ENCODE measurements at places on chromosomes 11 and 22.

- no peak overlapping the region for H3K4me3 ChIP-seq
- H3K36me3 ChIP-seq = no peaks in the 10 kb centered on the region
- no peak overlapping the region for H3K27ac ChIP-seq
- H3K4me1 ChIP-seq = no peaks in the 10 kb centered on the region
- H3K27me3 ChIP-seq = no peaks in the 10 kb centered on the region
- DNase-seq = no peak
These were observed 33.2 kb downstream of the SLC5A12 start for GRCh38 chr11:26688701-26689100.

GRCh38 chr11:77409046-77409445 is 64.8 kb downstream of the PAK1 start:
- no peak for DNase-seq
- H3K36me3 ChIP-seq = no peaks in the 10 kb centered on the region
- no peaks in the 10 kb centered on the region for H3K27me3 ChIP-seq
- H3K27ac ChIP-seq = no peak overlapping the region

GRCh38 chr22:24592851-24593558 is at the start of gene LRRC75B:
LRRC75B (minus strand) TSS chr22:24593073; CDS start chr22:24593039, 34 bp downstream.
- no peaks in the 10 kb centered on the region for H3K36me3 ChIP-seq
- H3K4me1 ChIP-seq = peaks cover 13% of the 10 kb centered on the region
- peak within 1 kb of the TSS; percentile 84 for H3K27ac ChIP-seq
- peak; percentile 92 for DNase-seq
- no peaks in the 10 kb centered on the region for H3K27me3 ChIP-seq

- H3K27ac ChIP-seq = no peak overlapping the region
- no peak for DNase-seq
- no peaks in the 10 kb centered on the region for H3K36me3 ChIP-seq
- H3K4me1 ChIP-seq = peaks cover 35% of the 10 kb centered on the region
- H3K27me3 ChIP-seq = no peaks in the 10 kb centered on the region
- H3K4me3 ChIP-seq = no peak overlapping the region
These were observed 38.5 kb upstream of the GRAMD4 start for GRCh38 chr22:46581538-46582244.

- DNase-seq = no peak
- H3K27me3 ChIP-seq = no peaks in the 10 kb centered on the region
- H3K4me1 ChIP-seq = peaks cover 3% of the 10 kb centered on the region
- H3K4me3 ChIP-seq = no peak overlapping the region
- H3K27ac ChIP-seq = no peak overlapping the region
These were observed 31.2 kb downstream of the GAB2 start for GRCh38 chr11:78386215-78386941.

DNA sequence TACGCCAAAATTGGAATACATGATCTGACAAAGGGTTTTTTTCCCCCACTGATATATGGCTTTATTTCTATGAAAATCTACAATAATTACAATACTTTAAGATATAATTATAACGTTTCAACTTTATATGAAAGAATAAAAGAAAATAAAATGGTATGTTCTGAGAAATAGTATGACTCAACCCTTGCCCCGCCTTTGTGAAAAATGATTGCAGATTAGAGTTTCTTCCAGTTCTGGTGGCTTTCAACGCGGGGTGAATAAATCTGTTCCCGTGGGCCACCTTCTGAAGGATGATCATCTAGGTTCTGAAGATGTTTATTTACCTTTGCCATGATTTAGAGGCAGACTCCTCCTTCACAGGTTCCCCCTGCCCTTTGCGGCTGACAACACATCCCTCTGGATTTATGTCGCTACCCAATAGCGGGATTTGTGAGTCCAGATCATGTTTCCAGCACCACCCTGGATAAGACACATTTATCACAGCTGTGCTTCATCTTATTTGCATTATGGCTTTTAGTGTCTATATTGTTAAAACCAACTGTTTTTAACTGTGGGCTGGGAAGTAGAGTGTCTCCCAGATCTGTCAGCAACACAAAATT is 607.0 kb upstream of the KIRREL3 start:
- H3K36me3 ChIP-seq = no peaks in the 10 kb centered on the region
- H3K27me3 ChIP-seq = no peaks in the 10 kb centered on the region
- no peak overlapping the region for H3K27ac ChIP-seq
- H3K4me3 ChIP-seq = no peak overlapping the region
- DNase-seq = peak; percentile 55

DNA sequence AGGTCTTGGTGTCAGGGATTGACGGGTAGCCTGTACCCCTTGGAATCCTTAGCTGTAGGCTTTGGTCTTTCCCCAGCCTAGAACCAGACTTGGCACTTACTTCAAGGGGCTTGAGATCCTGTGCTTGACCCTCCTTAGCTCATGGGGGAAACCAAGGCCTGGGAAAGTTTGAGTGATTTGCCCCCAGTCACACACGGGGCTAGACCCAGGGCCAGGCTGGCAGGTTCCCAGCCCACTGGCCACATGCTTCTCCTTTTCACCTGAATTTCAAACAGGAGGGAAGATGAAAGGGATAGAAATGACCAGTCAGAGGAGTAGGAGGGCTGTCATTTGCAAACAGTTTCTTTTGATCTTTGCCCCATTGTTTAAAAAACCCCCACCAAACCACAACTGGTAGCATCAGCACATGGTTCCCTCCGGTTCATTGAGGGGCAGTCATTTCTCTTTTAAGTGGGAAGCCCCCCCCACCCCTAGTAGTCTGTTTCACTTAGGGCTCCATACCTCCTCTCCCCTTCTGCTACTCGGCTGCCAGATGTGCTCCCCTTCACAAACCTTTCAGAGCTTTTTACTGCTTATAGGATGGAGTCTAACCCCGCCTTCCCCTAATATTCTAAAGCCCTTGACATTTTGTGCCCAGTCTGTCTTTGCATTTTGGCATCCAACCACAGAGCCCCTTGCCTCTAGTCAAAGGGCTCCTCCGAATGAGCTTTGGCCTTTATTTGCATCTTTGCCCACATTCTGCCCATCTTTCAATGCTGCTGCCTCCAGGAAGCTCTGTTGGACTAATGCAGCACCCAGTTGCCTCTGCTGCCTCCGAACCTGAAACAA is 37.6 kb downstream of the ZNRF3 start:
- DNase-seq = no peak
- H3K36me3 ChIP-seq = no peaks in the 10 kb centered on the region
- no peak overlapping the region for H3K4me3 ChIP-seq
- H3K27me3 ChIP-seq = no peaks in the 10 kb centered on the region

DNA sequence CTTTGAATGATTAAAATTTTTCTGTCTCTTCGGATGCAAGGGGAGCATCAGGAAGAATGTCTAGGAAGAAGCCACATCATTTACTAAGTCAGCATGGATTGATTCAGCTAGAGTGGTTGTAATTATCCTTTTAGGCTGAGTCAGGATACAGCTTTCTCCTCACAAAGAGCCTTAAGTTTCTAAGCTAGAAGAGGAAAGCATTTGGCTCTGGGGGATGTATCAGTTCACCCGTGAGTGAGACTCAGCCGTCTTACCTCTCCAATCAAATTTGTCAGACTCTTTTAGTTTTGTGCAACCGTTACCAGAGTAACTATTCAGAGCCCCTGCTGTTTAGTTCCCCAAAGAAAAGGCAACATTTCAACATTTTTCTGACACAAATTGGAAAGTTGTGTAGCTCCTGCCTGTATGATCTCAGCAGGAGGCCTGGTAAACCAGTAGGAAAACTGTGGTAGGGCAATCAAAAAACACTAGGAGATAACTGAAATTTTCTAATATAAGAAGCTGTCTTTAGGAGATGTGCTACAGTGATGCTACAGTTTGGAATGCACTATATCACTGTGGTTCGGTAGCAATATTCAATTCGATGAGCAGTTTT is 432.4 kb upstream of the LUZP2 start:
- DNase-seq = no peak
- no peak overlapping the region for H3K4me3 ChIP-seq
- no peaks in the 10 kb centered on the region for H3K4me1 ChIP-seq

- H3K27ac ChIP-seq = no peak overlapping the region
- H3K4me3 ChIP-seq = no peak overlapping the region
- no peak for DNase-seq
These were observed 132.1 kb upstream of the LDLRAD3 start for GRCh38 chr11:35811783-35812182.

- no peaks in the 10 kb centered on the region for H3K27me3 ChIP-seq
- H3K36me3 ChIP-seq = no peaks in the 10 kb centered on the region
- H3K27ac ChIP-seq = peak overlapping the region; percentile 91
- DNase-seq = peak; percentile 68
- peak overlapping the region; percentile 55 for H3K4me3 ChIP-seq
These were observed 1.3 kb downstream of the PLEKHA7 start for GRCh38 chr11:17012712-17013547.

DNA sequence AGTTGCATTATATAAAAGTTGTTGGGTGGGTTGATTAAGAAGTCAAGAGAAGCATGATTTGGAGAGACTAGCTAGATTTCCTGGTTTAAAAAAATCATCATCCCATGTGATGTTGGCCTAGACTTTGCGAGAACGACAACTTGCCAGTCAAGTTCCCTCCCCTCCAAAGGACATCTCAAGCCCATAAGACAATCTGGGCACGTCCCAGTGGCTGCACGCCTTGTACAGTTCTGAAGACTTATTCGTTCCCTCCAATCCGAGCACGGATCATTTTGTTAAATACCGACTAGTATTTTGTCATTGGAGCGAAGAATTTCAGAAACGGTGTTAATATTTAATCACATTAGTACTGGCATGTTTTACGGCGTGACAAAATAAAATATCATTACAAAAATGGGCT is 8.0 kb downstream of the MN1 start:
- no peak overlapping the region for H3K4me3 ChIP-seq
- H3K27ac ChIP-seq = no peak overlapping the region
- H3K4me1 ChIP-seq = no peaks in the 10 kb centered on the region
- no peaks in the 10 kb centered on the region for H3K36me3 ChIP-seq

DNA sequence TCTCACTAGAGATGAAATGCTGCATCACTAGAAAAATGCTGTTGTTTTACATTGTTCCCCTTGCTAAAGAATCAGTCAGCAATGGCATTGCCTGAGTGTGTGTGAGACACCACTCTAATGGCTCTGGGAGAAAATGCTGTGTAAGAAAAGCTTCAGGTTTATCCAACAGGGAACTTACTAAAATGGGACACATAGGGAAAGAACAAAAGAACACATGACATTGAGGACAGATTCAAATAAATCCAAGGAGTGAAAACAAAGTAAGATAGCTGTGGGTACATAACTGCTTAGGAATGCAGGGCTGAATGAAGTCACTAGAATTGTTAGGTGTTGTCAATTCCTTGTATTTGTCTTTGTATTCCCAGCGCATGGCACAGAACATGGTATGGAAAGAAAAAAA is 24.2 kb downstream of the BLID start:
- no peak for DNase-seq
- H3K27me3 ChIP-seq = no peaks in the 10 kb centered on the region
- no peak overlapping the region for H3K4me3 ChIP-seq
- peaks cover 3% of the 10 kb centered on the region for H3K36me3 ChIP-seq
- H3K27ac ChIP-seq = no peak overlapping the region
- no peaks in the 10 kb centered on the region for H3K4me1 ChIP-seq

- no peaks in the 10 kb centered on the region for H3K27me3 ChIP-seq
- H3K4me1 ChIP-seq = peaks cover 9% of the 10 kb centered on the region
- DNase-seq = no peak
These were observed 244.9 kb upstream of the SYN3 start for GRCh38 chr22:33303099-33303498.

- H3K27ac ChIP-seq = no peak overlapping the region
- H3K36me3 ChIP-seq = no peaks in the 10 kb centered on the region
- H3K4me1 ChIP-seq = no peaks in the 10 kb centered on the region
- H3K4me3 ChIP-seq = no peak overlapping the region
- peak; percentile 95 for DNase-seq
These were observed 69.8 kb downstream of the TRIM29 start for GRCh38 chr11:120068114-120068573.

GRCh38 chr11:70871881-70872280 is 380.5 kb downstream of the SHANK2 start:
- H3K36me3 ChIP-seq = no peaks in the 10 kb centered on the region
- no peaks in the 10 kb centered on the region for H3K27me3 ChIP-seq
- H3K4me3 ChIP-seq = no peak overlapping the region
- H3K27ac ChIP-seq = no peak overlapping the region
- no peaks in the 10 kb centered on the region for H3K4me1 ChIP-seq

DNA sequence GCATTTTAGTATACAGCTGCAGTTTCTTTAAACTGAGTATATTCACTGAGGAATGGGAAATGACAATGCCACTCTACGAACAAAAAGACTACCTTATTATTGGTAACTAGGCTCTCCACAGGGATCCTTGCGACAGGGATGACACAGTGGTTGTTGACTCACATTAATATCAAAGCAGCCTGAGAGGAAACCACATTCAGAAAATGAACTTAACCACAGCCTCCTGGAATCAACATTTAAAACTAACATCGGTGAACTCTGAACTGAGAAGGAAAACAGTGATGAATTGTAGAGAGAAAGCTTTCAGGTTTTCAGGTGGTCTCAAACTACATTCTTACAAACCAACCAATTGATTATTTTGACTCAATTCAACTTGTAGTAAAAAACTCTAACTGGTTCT is 90.3 kb upstream of the MTMR2 start:
- DNase-seq = no peak
- no peak overlapping the region for H3K4me3 ChIP-seq
- no peaks in the 10 kb centered on the region for H3K4me1 ChIP-seq
- no peak overlapping the region for H3K27ac ChIP-seq
- H3K36me3 ChIP-seq = no peaks in the 10 kb centered on the region
- no peaks in the 10 kb centered on the region for H3K27me3 ChIP-seq

DNA sequence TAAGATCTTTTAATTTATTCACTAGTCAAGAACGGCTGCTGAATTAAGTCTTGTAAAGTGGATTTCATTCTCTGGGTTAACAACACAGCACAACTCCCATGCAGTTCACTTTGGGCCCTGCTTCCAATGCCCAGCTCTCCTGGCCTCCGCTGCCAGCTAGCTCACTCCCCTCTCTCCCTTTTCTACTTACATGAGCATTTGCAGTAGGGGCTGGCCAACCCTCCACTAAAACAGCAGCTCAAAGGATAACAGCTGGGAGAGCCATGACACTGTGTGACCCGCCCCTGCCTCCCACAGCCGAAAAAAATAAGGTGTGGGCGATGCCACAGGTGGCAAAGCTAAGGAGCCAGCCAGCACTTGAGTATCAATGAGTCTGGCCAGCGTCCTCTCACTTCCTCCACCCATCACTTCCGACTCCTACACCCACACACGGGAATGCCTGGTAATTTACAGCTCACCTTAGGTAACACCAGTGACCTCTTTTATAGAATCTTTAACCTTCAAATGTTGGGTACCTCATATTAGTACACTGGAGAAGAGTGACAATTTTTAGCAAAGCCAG is 56.8 kb downstream of the DGCR2 start:
- H3K36me3 ChIP-seq = no peaks in the 10 kb centered on the region
- no peak overlapping the region for H3K4me3 ChIP-seq
- no peaks in the 10 kb centered on the region for H3K4me1 ChIP-seq
- no peaks in the 10 kb centered on the region for H3K27me3 ChIP-seq

GRCh38 chr11:35919244-35919643 is 24.6 kb upstream of the LDLRAD3 start:
- DNase-seq = no peak
- H3K36me3 ChIP-seq = no peaks in the 10 kb centered on the region
- no peak overlapping the region for H3K27ac ChIP-seq
- no peak overlapping the region for H3K4me3 ChIP-seq

- H3K4me3 ChIP-seq = no peak overlapping the region
- H3K27me3 ChIP-seq = no peaks in the 10 kb centered on the region
- H3K27ac ChIP-seq = no peak overlapping the region
- no peak for DNase-seq
These were observed 71.8 kb upstream of the PTH start for GRCh38 chr11:13567551-13567950.

All from kidney (tissue), 22 donors.